ENCODE measurements at places on chromosomes 6 and 20. TPM values are rescaled to one million over a fixed set of nuclear protein-coding genes. Genes with fewer than 3 reads are reported as not detected.

DNA sequence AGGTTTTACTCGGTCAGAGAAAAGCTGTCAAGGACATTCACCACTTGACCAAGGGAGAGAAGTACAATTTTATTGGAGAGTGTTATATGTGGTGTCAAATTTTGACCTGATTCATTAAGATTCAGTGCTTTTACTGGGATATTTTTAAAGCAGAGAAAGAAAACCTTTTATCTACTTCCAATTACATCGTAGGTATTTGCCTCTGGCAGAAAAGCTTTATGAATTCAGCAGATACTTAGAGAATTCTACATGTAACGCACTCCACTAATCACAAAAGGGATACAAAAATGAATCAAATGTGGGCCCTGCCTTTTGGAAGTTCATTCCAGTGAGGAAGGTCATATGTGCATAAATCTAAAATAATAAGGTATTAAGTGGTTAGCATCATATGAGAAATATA lies 133.7 kb downstream of the STXBP5 start:
- no peak for DNase-seq

The MYT1 gene
- total RNA-seq = not detected

The NRN1 gene
- 4.2 TPM for total RNA-seq

GRCh38 chr6:17610835-17611234 lies 10.7 kb downstream of the FAM8A1 start:
- DNase-seq = peak; percentile 44

DNA sequence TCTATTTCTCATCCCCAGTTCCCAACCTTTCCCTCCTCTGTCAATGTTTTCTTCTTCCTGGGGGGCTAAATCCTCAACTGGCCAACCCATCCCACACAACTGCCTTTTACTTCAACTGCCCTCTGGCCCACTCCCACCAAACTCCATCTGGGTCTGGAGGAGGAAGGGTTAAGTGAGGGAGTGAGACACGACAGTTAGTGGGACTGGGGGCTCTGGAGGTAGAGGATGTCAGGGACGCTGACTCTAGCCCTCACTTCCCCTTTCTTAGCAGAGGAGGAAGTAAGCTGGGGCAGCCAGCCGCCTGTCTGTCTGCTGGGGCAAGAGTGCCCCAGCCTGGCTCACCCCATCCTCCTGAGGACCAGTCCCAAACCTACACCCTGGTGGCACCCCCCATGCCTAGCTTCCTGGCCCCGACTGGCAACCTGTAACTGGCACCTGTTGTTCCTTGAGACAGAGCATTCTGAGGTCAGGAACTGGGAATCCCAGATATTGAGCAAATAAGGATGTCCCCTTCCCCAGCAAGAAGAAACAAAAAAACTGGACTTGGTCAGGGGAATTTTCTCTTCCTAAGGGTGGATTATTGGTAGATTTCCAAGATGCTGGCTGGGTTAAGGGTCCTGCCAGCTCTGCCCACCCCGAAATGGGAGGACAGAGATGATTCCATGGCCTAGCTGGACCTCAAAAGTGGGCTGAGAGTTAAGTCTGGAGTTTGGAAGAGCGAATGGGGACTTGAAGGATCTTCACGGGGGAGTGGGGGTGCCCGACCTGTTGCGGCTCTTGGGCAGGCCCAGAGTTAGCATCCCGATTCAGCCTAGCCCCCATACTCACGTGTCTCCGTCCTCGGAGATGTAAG lies 971 bp downstream of the NFKBIE start:
- peak; percentile 59 for DNase-seq

GRCh38 chr20:53337390-53338101 lies 256.1 kb downstream of the ZNF217 start:
- no peak for DNase-seq

DNA sequence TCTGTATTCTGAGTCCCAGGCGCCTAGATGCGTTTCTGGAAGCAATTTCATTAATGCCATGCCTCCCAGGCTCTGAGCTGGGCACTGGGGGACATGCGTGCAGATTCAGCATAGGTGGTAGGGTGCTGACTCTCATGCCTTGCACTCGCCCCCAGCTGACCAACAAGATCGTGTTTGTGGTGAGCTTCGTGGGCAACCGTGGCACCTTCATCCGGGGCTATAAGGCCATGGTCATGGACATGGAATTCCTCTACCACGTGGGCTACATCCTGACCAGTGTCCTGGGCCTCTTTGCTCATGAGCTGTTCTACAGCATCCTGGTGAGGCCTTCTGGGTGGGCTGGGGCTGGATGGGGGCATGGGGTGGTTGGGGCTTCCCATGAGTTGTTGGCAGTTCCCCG lies 21.6 kb downstream of the UQCC2 start:
- no peak for DNase-seq

DNA sequence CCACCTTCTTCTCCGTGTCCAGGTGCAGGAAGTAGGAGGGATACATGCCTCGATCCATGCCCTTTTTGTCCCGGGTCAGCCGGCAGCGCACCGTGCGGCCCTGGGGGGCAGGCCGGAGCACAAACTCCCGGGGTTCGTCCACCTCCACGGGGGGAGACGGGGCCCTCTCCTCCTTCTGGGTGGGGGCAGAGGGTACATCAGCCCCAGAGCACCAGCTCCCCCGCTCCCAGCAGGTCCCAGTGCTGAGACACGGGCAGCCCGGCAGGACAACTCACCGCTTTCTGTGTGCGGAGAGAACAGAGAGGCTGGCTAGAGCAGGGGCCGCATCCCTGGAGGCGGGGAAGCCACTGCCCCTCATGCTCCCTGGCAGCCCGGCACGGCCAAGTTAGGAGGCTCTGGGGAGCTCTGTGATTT lies 6.7 kb downstream of the TULP1 start:
- DNase-seq = no peak

The ZNF512B gene
- 11.0 TPM for total RNA-seq
